ENCODE measurements at places on chromosomes 5 and 9.

GRCh38 chr9:109441296-109441695 is 56.8 kb downstream of the PTPN3 start:
- no peak for DNase-seq

- no peak for DNase-seq
These were observed 2.1 kb downstream of the ADAMTS2 start for GRCh38 chr5:179343021-179343718.

DNA sequence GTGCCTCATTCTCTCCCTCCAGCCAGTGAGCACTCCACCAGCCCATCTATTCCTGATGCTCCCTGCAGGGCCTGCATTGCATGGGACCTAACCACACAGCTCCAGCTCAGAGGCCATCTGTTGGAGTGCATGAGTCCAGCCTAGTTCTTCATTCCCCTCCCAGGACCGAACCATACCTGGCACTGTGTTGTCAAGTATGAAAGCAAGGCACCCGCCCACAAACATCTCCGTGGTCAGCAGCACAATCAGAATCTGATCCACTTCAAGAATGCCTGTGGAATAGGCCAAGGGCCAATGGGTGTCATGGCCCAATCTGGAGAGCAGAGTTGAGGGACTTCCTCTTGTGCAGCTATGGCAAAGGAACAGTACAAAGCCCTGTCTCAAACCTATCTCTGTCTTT is 5.9 kb downstream of the SLC23A1 start:
- no peak for DNase-seq

DNA sequence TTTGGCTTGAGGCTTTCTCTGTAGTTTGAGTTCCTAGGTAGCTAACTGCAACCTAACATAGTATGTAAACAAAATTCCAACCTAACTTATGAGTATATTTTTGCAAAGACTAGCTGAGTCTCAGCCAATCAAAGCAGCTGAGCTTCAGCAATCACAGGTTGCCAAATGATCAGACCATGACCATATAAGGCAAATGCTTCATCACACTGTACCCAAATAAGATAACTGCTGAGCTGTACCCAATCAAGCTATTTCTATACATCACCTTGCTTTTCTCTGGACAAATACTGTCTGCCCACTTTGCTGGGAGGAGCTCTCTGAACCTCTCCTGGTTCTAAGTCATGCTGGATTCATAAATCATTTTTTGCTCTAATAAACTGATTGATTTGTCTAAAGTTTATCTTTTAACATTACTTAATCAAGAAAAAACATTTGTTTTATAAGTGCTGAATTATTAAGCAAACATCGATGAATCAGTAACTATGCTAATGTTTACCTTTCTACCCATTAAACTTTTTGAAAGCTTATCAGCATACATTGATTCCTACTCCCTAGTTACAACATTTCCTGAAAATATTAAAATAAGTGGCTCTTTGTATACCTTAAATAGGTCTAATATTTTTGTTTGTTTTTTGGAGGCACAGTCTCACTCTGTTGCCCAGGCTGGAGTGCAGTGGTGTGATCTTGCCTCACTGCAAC is 129.7 kb upstream of the PCA3 start:
- DNase-seq, result no peak

GRCh38 chr9:89617978-89618377 is 13.2 kb downstream of the GADD45G start:
- no peak for DNase-seq

- no peak for DNase-seq
These were observed 335 bp downstream of the GALNT12 start for GRCh38 chr9:98807814-98808195.

DNA sequence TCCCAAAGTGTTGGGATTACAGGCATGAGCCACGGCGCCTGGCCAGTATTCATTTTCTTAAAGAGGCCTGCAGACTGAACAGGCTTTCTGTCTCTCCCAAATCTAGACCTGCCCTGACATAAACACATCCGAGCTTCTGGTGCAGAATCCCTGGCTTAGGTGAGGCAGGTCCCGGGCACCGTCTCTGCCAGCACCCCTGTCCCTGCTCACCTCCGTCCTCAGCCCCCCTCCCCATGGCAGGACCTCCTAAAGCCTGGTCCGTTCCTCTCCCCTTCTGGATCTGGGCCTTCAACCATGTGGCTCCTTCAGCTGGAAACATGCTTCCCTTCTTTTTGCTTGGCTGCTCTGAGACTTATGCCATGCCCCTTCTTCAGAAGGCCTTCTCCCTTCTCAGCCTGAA is 22.7 kb upstream of the RXRA start:
- no peak for DNase-seq

GRCh38 chr5:59592101-59592500 is 301.4 kb downstream of the PDE4D start:
- DNase-seq, result no peak

DNA sequence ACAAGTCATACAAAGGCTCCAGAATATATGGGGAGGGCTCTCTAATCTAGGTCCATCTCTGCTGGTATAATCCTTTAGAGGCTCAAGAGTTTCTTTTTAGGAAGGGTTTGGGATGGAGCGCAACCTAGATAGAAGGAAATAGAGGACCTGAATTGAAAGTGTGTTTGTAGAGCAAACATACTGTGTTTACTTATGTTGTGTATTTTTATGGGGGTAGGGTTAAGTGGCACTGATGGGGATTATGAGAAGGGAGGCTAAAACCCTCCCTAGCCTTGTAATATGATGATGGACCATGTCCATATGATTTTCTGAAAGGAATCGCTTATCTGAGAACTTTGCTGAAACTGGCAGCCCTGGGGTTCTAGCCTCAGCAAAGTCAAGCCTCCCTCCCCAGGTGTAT is 4.4 kb upstream of the ELL2 start:
- DNase-seq, result no peak

- no peak for DNase-seq
These were observed 11.7 kb downstream of the CD74 start for GRCh38 chr5:150401076-150401375.

DNA sequence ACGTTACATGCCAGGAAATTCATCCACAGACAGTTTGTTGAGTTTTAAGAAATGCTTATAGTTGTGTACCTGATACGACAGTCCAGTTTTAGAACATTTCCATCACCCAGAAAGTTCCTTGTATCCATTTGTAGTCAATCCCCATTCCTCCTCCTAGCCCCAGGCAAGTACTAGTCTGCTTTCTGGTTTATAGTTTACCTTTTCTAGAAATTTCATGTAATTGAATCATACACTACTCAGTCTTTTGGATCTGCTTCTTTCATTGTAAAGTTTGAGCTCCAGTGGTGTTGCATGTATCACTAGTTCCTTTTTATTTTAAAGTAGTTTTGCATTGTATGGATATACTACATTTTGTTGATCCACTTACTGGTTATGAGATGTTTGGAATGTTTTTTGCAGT is 291.2 kb downstream of the AOPEP start:
- no peak for DNase-seq

GRCh38 chr5:168002116-168002515 is 289.3 kb upstream of the WWC1 start:
- DNase-seq, result no peak

- no peak for DNase-seq
These were observed 13.7 kb upstream of the CARTPT start for GRCh38 chr5:71705421-71705820.

DNA sequence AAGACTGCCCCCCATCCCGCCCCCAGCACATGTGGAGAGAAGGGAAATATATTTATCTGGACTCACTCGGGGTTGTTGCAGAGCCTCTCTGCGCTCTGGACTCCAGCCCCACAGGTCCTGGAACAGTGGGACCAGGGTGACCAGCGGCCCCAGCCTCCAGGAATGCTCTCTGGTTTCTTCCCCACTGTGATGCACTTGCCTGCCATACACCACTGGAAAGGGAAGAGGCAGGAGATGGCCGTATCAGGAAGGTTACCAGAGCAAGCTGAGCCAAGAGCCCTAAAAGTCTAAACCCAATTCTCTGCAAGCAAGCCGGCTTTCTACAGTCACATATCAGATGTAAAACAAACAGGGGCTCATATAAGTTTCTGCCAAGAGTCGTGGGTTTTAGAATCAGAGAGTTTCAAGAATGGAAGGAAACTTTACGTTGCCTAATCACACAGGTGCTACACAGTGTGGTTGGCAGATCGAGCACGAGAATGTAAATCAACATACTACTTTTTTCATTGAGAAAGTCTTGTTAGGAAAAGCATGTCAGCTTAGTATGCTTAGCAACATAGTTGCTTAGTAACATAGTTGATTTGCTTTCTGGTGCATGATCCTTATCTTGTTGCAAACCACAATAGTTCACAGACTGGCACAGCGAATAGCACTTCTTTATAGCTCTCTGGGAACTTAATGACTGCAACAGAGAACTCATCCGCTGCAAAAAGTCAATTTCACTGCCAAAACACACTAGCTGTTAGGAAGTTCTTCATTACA is 201.2 kb downstream of the TARS1 start:
- DNase-seq, result no peak

DNA sequence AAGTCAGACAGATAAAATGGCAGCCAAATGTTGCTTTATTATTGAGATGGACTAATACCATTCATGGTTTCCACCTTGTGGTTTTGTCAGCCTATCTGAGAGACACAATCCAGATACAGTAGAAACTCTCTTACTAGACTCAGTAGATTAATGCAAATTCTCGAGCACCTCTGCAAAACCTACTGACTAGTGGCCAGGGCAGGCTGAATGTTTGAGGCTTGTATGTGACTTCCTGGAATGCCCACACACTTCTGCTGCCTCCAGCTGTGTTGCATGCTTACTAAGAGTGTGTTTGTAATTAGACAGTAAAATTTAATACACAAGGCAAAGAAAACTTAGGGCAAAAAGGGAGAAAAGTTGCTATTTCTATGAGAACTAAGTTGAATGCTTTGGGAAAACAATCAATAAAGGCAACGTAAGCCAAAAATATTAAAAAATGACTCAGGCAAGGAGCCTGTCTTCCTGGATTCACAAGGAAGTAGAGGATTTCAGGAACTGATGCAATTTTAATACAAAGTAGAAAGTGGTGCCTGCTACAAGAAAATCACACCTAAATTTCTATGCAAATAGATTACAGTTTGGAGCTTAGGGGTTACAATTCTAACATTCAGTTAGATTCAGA is 30.2 kb upstream of the CCNG1 start:
- DNase-seq, result no peak

- no peak for DNase-seq
These were observed 661.6 kb upstream of the C9orf72 start for GRCh38 chr9:28234894-28235277.

GRCh38 chr5:81214848-81215247 is 18.3 kb upstream of the CKMT2 start:
- DNase-seq, result no peak

DNA sequence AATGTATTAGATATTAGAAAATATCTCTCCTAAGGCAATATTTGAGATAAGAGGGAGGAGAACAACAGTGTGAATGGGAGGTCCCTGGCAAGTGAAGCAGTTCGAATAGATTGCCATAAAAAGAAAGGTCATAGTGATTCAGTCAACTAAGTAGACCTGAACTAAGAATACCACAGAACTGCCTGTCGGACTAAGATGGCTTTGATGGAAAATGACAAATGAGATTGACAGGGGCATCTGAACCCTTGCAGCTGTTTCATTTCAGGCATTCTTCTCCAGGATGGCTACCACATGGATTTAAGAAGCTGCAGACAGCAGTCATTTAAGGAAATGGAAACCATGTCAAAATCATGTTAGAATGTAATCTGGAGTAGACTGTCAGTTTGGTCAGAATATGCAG is 308.4 kb upstream of the MEF2C start:
- no peak for DNase-seq

GRCh38 chr5:103915081-103915480 is 352.5 kb upstream of the NUDT12 start:
- no peak for DNase-seq

- DNase-seq, result no peak
These were observed 2.6 kb upstream of the SPDL1 start for GRCh38 chr5:169580964-169581363.

- DNase-seq, result no peak
These were observed 11.1 kb downstream of the GM2A start for GRCh38 chr5:151264113-151264512.

DNA sequence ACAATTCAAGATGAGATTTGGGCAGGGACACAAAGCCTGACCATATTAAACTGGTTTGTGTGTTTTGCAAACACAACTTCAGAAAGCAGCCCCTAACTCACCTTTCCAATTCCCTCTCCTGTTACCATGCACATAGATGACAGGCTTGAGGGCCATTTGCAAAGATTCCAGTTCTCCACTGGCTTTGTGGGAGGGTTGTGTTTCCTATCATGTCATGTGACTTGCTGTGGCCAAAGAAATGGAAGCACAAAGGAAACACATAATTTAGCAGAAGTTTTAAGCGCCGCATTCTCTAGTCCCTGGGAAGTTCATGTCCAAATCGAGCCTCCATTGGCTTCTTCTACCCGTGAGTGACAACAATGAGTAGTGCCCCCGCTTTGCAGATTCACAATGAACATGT is 57.9 kb upstream of the CDH6 start:
- no peak for DNase-seq

DNA sequence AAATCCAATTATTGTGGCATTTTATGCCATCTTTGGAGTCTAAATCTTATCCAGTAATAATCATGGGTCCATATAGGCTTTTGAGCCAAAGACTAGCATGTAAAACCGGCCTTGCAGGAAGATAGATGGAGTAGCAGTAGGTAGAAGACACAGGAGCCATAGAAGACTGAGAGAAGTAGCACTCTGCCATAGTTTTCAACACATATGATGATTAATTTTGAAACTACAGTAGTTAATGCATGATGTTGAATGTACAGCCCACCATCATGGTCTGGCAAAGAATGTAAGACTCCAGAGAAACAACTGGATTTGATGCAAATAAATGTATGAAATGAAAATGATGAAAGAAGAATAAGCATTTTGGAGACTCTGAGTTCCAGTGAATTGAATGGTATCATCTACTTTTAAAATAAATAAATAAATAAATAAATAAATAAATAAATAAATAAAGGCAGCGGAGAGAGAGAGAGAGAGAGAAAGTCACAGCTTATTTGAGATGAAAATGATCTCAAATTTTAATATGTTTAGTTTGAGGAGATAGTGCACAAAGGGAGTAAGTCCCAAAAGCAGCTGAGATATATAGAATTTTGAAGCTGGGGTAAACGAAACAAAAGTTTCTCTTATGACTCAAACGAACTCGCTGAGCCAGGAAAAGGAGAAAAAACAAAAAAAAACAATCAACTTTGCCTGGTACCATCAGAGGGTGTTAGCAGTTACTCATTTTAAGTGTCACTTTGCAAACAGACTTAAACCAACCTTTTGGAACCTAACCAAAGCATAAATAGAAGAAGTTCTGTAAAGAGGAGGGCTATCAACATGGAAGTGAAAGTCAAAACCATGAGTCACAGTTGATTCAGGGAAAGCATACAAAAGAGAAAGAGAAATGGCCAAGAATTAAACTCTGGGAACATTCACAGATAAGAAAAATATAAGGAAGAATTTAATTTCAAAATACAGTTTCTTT is 388.7 kb downstream of the CETN3 start:
- no peak for DNase-seq

DNA sequence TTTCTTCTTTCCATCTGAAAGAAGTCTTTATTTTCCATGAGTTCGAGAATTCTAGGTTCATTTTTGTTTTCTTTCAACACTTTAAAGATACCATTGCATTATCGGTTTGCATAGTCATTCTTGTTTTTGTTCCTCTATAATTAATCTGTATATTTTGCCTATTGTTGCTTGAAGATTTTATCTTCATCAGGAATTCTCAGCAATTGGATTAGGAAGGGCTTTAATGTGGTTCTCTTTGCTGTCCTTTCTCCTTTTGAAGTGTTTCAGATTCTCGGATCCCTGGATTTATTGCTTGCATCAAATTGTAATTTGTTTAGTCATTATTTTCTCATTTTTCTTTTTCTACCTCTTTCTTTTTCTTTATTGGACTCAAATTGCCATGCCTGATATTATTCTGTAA is 609.8 kb downstream of the TLR4 start:
- DNase-seq, result no peak

GRCh38 chr9:95093586-95093985 is 223.9 kb downstream of the FANCC start:
- DNase-seq, result no peak

All from CD4-positive, alpha-beta T cell treated with Interleukin-15 for 4 hours (primary cell).